ENCODE measurements at places on chromosomes 2 and 18. TPM values are rescaled to one million over a fixed set of nuclear protein-coding genes. Genes with fewer than 3 reads are reported as not detected.

PLGLB2 gene
- total RNA-seq = not detected

WDSUB1 gene
- 4.7 TPM for total RNA-seq

PLEK gene
- total RNA-seq = not detected

NEU2 gene
- total RNA-seq = not detected

CCDC74B gene
- 1.8 TPM for total RNA-seq

EPG5 gene
- total RNA-seq = 22.3 TPM

CFAP65 gene
- total RNA-seq = not detected

MRO gene
- not detected for total RNA-seq

APLF gene
- total RNA-seq = 1.5 TPM

GPR35 gene
- total RNA-seq = not detected

SPATA3 gene
- total RNA-seq = not detected

ATAD2B gene
- total RNA-seq = 4.7 TPM

CXCR1 gene
- total RNA-seq = not detected

PROC gene
- not detected for total RNA-seq
